ENCODE measurements at places on chromosomes 7 and 10. TPM values are rescaled to one million over a fixed set of nuclear protein-coding genes. Genes with fewer than 3 reads are reported as not detected.

DNA sequence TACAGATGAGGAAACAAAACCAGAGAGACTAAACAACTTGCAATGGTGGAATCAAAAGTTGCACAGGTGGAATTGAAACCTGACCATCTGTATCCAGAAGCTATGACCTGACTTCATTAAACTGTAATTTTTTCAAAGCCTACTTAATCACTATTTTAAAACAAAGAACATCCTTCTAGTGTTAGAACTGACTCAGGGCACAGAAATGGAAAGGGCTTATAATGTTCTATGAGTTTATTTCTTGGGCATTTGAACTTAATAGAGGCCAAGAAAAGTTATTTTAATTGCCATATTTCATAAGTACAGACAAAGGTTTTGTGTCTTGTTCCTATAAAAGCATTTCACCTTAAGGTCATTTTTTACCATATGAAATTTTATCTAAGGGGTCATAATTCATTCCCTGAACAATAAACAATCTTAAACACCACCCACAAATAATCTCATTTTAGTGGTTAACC lies 8.8 kb downstream of the ITGB1 start:
- no peak overlapping the region for H3K27ac ChIP-seq
- no peak for DNase-seq
- H3K4me1 ChIP-seq, result peaks cover 23% of the 10 kb centered on the region
- H3K4me3 ChIP-seq, result no peak overlapping the region
- no peaks in the 10 kb centered on the region for H3K36me3 ChIP-seq

DNA sequence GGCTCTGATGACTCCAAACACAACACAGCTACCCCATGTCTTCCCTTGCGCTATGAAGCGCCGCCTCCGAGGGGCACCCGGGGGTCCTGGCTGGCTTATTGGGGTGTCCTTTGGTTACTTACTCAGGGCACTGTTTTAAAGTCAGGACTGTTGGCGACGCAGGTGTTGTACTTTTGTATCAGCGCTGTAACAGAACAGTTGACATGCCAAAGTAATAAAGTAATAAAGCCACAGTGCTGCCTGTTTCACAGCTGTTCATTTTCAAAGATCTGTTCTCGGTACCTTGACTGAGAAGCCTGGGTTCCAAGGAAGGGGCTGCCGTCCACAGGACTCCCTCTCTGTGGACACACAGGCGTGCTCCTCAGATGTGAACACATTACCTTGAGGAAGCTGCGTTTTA lies 64.1 kb downstream of the WDR37 start:
- no peaks in the 10 kb centered on the region for H3K36me3 ChIP-seq
- H3K4me3 ChIP-seq, result no peak overlapping the region
- no peak overlapping the region for H3K27ac ChIP-seq
- H3K27me3 ChIP-seq, result no peaks in the 10 kb centered on the region
- DNase-seq, result no peak

GRCh38 chr10:100744136-100744986 lies 1.0 kb upstream of the PAX2 start:
- DNase-seq, result no peak
- H3K27ac ChIP-seq, result no peak overlapping the region
- H3K36me3 ChIP-seq, result no peaks in the 10 kb centered on the region
- peaks cover 56% of the 10 kb centered on the region for H3K4me1 ChIP-seq
- H3K27me3 ChIP-seq, result peaks cover 7% of the 10 kb centered on the region

GRCh38 chr7:158029509-158029908 lies 558.1 kb downstream of the PTPRN2 start:
- H3K4me1 ChIP-seq, result no peaks in the 10 kb centered on the region
- H3K27ac ChIP-seq, result no peak overlapping the region
- no peak for DNase-seq
- H3K27me3 ChIP-seq, result no peaks in the 10 kb centered on the region
- H3K4me3 ChIP-seq, result no peak overlapping the region

GRCh38 chr7:137953665-137954470 lies 48.0 kb downstream of the CREB3L2 start:
- no peak for DNase-seq
- H3K4me3 ChIP-seq, result no peak overlapping the region
- no peaks in the 10 kb centered on the region for H3K27me3 ChIP-seq

DNA sequence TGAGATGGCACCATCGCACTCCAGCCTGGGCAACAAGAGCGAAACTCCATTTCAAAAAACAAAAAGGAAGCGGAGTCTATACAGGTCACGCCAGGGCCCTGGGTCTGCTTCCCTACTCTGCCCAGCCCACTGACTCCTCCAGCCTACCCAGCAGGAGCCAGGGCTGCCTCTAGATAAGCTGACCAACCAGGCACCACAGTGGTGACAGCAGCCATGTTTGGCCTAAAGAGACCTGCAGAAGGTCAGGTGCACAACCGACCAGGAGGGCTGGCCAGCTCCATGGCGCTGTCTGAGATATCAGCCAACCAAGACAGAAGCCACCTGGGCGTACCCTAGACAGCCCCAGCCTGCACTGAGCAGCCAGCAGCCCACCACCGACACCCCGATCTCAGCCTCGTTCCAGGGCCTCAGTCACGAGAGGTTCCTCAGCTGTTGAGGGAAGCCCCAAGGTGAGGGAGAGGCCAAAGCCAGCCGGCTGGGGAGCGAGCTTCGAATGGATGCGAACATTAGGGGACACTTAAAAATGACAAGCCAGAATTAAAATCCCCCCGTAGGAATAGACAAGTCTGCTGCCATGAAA lies 24.4 kb upstream of the PWWP2B start:
- H3K27ac ChIP-seq, result no peak overlapping the region
- no peak for DNase-seq
- H3K36me3 ChIP-seq, result peaks cover 48% of the 10 kb centered on the region
- no peaks in the 10 kb centered on the region for H3K27me3 ChIP-seq

GRCh38 chr7:3942816-3943745 lies 642.0 kb downstream of the SDK1 start:
- no peaks in the 10 kb centered on the region for H3K27me3 ChIP-seq
- H3K27ac ChIP-seq, result no peak overlapping the region
- H3K4me1 ChIP-seq, result no peaks in the 10 kb centered on the region
- no peaks in the 10 kb centered on the region for H3K36me3 ChIP-seq
- no peak for DNase-seq

Gene LBX1
- total RNA-seq, result 0.60 TPM

Gene STARD3NL
- total RNA-seq, result 28.3 TPM

Gene SLC12A9
- total RNA-seq, result 29.6 TPM

Gene CNNM1
- 0.20 TPM for total RNA-seq

Gene EPO
- not detected for total RNA-seq
